ENCODE measurements at places on chromosomes 13 and 19. TPM values are rescaled to one million over a fixed set of nuclear protein-coding genes. Genes with fewer than 3 reads are reported as not detected.

The ZFP14 gene
- 4.3 TPM for total RNA-seq

The PAK4 gene
- 6.8 TPM for total RNA-seq

The NTN5 gene
- total RNA-seq, result 0.29 TPM

The ZNF723 gene
- not detected for total RNA-seq

The IGFL2 gene
- not detected for total RNA-seq

The IGFL1 gene
- total RNA-seq, result not detected

The KCNC3 gene
- total RNA-seq, result not detected

DNA sequence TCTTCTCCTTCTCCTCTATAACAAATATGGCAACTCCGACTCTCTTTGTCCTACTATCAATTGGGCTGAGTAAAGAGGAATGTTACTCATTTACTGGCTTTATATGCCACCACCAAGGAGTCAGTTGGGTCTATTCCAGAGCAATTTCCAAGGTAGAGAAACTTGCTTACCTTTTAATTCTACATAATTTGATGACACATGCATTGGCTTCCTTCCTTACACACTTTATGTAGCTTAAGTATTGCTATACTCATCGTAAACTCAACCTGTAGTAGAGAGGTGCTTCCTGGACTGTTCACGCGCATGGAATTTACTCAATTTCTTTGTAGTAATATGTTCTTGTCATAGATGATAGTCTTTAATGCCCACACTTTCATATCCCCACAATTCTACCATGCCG lies 160.7 kb downstream of the LMO7 start:
- DNase-seq, result no peak

DNA sequence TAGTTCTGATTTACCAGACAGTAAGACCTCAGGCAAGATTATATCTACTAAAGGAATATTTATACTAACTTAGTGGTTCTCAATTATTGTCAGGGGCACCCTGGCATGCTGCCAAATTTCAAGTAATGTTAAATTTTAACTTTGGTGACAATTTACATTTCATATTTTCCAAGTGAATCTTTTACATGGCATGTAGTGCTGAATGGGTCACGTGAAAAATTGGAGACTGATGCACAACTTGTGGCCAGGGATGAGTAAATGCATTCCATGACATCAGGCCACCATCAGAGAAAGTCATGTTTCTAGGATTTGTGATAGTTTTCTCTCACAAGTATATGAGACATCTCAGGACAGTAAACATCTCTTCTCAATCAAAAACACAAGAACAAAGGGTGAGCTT lies 202.6 kb upstream of the SOX21 start:
- DNase-seq, result no peak

GRCh38 chr13:25645681-25646080 lies 273.9 kb downstream of the ATP8A2 start:
- DNase-seq, result no peak

DNA sequence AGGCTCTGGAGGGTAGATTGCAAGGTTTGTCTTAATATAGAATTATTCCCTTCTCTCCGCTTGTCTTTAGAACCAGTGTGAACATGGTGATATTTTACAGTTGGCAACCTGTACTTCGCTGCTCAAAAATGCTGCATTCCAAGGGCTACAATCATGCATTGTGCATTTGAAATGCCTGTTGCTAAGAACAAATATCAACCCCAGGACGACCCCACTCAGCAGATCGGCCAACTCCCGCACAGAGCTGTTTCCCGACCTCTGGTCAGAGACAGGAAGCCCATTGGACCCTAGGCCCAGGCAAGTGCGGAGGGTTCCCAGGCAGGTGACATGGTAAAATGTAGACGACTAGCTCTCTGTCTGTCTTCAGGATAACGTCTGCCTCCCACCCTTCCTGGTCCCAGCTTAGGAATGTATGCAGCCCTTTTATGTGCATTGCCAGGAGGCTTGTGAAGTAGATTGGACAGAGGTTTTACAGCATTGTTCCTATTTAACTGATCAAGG lies 263.5 kb downstream of the FOXO1 start:
- DNase-seq, result no peak

GRCh38 chr13:43573802-43574514 lies 212.8 kb downstream of the ENOX1 start:
- no peak for DNase-seq

- DNase-seq, result no peak
Observed at GRCh38 chr13:112998521-112999280, 29.7 kb downstream of the MCF2L start.

- peak; percentile 90 for DNase-seq
Observed at GRCh38 chr19:15124572-15125231, 17.5 kb downstream of the SYDE1 start.

- DNase-seq, result peak; percentile 53
Observed at GRCh38 chr19:40461669-40462221, 3.8 kb downstream of the BLVRB start.

DNA sequence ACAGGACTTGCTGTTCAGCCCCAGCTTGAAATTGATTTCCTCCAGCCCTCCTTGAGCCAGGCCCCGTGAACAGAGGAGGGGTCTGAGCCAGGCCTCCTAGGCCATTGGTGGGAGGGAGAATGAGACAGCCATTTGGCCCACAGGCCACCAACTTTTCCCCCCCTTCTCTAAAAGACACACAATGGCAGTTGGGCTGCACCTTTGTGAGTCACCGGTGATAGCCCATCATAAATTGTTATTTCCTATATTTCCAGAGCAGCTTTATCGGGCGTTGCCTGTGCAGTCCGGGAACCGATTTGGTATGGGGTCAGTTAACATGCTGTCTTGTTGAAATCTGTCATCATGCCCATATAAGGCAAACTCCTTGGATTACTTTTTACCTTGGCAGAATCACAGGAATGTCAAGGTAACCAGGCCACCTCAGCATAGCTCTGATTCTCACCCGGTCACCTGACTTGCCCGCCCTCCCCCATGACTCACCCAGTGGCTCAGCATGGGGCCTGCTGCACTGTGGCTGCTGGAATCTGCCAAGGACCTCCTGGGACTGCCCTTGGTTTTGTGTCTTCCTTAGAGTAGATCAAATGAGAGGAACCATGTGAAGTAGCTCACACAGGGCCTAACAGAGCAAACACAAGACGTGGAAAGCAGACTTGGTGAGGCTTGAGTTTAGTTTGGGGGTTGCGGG lies 36.1 kb downstream of the ACTN4 start:
- peak; percentile 93 for DNase-seq

- peak; percentile 83 for DNase-seq
Observed at GRCh38 chr19:15138427-15138826, 31.2 kb downstream of the SYDE1 start.

DNA sequence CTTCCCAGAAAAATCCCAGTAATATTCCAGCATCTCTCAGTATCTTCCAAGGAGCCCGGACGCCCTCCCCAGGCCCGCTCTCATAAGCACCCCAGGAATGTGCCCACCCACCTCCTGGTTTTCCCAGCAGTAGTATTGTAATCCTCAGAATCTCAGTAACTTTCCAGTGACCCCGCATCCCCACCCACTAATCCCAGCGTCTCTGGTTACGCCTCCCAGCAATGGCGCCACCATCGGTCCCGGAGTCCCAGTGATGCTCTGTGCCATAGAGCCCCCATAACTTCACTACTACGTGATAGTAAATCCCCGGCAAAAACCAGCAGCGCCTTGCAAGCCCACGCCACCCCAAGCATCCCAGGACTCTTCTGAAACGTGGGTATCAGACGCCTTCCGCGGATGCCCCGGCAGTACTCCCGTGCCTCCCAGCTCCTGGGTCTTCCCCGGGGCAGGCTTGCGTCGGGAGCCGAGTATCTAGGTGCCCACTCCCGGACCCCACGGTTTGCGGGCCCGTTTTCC lies 928 bp upstream of the PNPLA6 start:
- DNase-seq, result peak; percentile 98

GRCh38 chr19:7507884-7508283 lies 8.0 kb upstream of the ZNF358 start:
- DNase-seq, result peak; percentile 98

DNA sequence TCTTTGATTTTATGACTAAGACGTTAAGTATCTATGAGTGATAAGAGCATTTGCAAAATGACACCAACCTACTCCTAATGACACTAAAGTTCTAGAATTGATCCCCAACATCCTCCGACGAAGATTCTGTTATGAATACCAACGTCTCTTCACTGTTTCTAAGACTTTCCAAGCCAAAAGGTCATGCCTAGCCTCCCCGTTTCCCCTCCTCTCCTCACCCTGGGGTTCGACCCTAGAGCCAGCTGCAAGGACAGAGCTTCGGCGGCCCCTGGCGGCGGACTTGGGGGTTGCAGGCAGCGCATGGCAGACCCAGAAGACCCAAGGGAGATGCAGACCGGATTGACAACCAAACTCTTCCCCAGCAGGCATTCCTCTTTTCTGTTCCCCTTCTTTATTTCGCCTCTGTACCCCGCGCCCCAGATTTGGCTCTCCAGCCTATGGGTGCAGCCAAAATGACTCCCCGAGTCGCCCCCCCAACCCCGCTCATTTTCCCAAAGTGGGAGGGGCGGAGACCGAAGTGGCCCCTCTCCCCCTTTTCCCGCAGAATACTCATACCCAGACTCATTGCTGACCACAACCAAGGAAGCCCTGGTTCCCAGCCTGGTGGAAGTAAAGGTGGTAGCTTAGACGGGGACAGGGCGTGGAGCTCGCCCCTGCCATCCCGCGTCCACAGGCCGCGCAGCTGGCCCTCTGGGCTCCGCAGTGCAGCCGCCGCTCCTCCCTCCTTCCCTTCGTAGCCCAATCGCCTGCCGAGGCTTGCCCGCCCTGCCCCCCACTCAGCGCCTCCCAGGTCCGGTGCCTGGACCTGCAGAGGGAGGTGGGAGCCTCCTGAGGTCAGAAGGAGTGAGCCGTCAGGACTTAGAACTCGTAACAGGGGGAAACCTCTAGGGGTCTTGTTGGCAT lies 4.1 kb upstream of the EML2 start:
- DNase-seq, result peak; percentile 99

DNA sequence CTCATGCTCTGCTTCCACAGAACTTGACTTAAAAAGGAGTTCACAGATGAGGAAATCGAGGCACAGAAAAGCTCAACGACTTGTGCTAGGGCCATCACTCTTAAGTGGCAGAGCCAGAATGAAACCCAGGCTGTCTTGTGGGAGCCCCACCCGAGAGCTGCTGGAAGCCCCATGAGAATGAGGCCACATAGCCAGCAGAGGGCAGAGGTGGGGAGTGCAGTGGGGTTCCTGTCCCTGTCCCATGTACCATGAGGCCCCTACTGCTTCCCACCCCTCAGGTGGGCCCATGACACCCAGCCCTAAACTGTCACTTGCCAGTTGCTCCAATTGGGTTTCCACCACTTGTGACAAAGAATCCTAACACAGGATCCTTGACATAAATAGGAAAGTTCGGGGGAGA lies 175.9 kb downstream of the IRS2 start:
- DNase-seq, result no peak

GRCh38 chr13:26386026-26386425 lies 132.1 kb downstream of the CDK8 start:
- no peak for DNase-seq

DNA sequence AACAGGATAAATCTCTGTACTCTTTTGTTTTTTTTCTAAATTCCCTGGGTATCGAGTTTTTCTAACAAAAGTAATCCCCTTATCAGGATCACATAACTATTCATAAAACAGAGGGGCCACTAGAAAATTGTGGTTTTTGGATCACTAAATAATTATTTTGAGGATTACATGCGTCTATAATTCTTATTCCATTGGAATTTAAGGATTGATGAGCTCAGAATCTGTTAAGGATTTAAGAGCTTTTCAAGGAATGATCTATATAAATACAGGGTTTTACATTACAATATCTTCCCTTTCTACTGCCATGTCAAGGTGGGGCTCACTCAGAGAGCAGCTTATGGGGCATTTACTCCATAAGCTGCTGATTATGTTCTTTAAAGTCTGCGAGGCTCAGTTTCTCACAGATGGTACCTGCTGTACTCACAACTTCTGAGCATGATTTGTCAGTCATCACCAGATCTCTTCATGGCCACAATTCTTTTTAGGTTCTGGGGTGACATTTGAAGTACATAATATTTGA lies 449.8 kb downstream of the PCDH17 start:
- DNase-seq, result no peak

DNA sequence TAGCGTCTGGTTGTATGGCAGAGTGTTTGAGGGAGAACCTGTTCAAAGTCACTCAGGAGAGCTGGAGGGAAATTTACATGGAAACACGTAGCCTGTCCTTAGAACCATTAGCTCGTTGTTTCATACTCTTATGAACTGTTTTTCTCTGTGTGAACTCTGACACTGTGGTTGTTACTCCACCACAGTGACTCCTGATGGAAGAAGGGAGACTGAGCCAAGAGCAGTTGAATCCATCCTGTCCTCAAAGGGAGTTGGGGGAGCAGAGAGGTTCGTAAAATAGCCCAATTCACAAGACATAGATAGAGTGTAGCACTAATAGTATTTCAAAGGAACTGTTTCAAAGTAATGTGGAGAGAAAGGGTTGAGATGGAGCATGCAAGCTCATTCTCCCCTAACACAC lies 964.8 kb downstream of the PCDH9 start:
- DNase-seq, result no peak

- peak; percentile 23 for DNase-seq
Observed at GRCh38 chr19:10220695-10221094, 10.4 kb downstream of the S1PR2 start.

DNA sequence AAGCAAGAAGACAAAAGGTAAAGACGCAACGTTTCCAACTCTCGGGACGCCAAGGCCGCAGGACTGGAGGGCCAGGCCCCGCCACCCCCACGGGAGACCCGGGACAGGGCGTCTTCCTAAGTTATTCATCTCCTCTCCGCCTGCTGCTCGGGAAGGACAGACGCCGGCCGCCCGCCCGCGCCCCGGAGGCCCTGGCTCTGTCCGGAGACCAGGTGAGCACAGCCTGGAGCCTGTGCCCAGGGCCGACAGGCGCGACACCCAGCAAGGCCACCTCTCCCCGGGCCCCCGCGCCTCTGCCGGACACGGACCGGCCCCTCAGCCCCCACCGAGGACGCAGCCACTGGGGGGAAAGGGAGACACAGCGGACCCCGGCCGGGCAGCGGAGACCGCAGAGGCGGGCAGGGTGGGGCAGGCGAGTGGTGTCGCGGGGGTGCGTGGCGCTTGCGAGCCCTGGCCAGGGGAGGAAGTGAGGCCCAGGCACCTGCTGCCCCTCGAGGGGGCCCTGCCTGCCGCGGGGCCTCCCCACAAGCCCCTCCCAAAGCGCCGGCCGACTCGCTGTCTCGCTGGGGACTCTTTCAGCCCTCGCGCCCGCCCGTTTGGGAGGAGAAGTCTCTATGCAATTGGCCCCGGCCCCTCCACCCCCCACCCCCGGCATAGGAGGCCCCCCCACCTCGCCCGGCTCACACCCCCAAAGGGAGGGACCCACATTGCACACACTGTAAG lies 17.2 kb downstream of the SMIM24 start:
- DNase-seq, result peak; percentile 60

DNA sequence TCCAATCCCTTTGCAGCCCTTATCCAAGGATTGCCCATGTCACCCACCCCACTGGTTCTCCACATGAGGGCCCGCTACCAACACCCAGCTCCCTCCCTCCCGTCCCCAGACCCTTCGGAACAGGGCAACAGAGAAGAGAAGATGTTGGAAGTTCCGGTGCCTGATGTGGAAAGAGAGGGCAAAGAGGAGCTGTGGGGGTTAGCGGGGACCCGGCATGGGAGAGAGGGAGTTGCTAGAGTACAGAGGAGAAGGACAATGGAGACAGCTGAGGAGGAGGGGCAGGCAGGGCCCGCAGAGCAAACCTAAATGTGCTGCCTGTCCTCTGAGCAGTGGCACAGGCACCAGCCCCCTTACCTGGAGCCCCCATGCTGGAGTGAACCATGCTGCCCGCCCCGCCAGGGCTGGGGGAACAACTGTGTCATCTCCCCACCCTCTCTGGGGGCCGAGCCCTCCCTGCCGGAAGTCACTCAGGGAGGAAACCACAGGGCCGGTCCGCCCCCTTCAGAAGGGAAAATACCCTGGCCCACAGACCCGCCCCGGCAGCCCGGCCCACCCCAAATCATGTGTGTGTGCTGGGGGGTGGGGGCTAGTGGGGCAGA lies at the start of gene POU2F2:
Gene POU2F2, minus strand, starts transcription at position 417 of the 599 bp plus-strand sequence. Its CDS starts 35 bp downstream, at position 382.
- DNase-seq, result peak; percentile 87

GRCh38 chr13:31018511-31018910 lies 86.1 kb downstream of the TEX26 start:
- DNase-seq, result no peak
